ENCODE measurements at places on chromosomes 5 and 9. TPM values are rescaled to one million over a fixed set of nuclear protein-coding genes. Genes with fewer than 3 reads are reported as not detected.

- no peak for DNase-seq
- no peaks in the 10 kb centered on the region for H3K4me1 ChIP-seq
- no peaks in the 10 kb centered on the region for H3K36me3 ChIP-seq
- H3K27me3 ChIP-seq: no peaks in the 10 kb centered on the region
- no peak overlapping the region for H3K4me3 ChIP-seq
These were observed 23.4 kb downstream of the LURAP1L start for GRCh38 chr9:12798066-12798770.

GRCh38 chr5:52767766-52768480 is 19.8 kb upstream of the ITGA1 start:
- no peak overlapping the region for H3K27ac ChIP-seq
- no peaks in the 10 kb centered on the region for H3K4me1 ChIP-seq
- no peak for DNase-seq
- H3K27me3 ChIP-seq: no peaks in the 10 kb centered on the region
- H3K4me3 ChIP-seq: no peak overlapping the region

DNA sequence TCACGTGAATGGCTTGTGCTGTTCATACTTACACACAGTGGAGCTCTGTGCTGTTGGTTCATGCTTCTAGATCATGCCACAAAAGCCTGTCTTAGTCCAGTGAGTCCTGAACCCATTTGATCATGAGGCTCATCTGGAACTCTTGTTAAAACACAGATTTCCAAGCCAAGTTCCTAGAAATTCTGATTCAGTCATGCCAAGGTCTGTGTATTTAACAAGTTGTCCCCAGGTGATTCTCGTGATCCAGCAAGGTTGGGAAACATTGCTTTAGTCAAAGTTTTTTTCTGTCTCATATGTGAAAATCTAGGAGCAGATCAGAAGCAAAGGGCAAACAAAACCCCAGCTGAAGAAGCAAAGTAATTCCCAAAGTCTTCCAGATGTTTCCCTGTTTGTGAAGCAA is 112.5 kb upstream of the GAS1 start:
- H3K36me3 ChIP-seq: no peaks in the 10 kb centered on the region
- no peak for DNase-seq
- no peak overlapping the region for H3K4me3 ChIP-seq
- no peaks in the 10 kb centered on the region for H3K27me3 ChIP-seq

DNA sequence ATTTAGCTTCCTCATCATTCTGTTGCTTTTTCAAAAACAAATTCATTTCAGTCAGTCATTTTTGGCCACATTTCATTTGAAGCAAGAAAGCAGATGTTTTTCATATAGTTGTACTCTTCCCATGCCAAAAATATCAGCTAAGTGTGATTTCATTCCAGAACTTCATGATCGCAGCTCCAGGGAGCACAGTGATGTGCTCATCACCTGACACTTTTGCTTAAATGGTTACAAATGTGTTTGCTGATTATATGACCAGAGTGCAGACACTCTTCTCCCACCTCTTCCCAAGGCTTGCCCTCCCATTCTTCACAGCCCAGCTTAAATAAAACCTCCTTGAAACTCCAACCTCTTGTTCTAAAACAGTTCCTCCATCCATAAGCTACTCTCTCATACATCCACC is 32.6 kb downstream of the GABRB2 start:
- H3K4me3 ChIP-seq: no peak overlapping the region
- no peaks in the 10 kb centered on the region for H3K36me3 ChIP-seq
- DNase-seq: no peak
- no peaks in the 10 kb centered on the region for H3K4me1 ChIP-seq
- no peaks in the 10 kb centered on the region for H3K27me3 ChIP-seq

DNA sequence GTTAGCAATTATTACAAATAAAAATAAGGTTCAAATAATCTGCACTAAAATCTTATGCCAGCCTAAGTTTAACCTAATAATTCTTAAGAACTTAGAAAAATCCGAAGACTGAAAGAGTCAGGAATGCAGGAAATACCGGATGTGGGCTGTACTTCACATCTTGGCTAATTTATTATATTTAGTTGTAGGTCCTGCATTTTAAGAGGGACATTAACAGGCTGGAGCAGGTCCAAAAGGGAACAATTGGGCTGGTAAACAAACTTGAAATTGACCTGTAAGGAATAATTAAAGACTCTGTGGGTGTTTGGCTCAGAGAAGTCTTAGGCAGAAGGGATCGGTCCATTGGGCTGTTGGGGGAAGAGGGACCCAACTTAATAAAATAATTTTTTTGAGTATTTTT is 18.4 kb downstream of the GLRA1 start:
- no peak for DNase-seq
- peaks cover 48% of the 10 kb centered on the region for H3K27me3 ChIP-seq
- peaks cover 2% of the 10 kb centered on the region for H3K4me1 ChIP-seq
- no peak overlapping the region for H3K4me3 ChIP-seq
- H3K27ac ChIP-seq: no peak overlapping the region
- no peaks in the 10 kb centered on the region for H3K36me3 ChIP-seq

The CARTPT gene
- total RNA-seq: not detected

DNA sequence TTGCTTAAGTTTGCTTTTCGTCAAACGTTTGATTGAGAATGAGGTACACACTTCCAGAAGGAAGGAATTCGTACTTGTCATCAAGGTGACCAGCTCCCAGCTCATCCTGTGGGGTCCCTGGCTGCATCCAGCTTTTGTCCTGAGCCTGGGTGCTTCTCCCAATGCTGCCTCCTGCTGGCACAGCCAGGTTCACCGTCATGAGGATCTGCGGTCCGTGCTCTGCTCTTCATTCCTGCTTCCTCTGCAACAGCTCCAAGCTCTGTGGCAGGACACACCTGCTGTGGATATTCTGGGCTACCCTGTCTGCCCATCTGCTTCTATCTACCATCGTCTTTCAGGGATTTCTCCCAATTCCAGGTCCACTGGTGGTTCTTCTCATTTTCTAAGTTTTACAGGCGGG is 13.3 kb upstream of the UBE2QL1 start:
- H3K27me3 ChIP-seq: no peaks in the 10 kb centered on the region
- peak; percentile 81 for DNase-seq
- no peaks in the 10 kb centered on the region for H3K36me3 ChIP-seq
- no peaks in the 10 kb centered on the region for H3K4me1 ChIP-seq
- H3K27ac ChIP-seq: no peak overlapping the region
- H3K4me3 ChIP-seq: no peak overlapping the region

- no peak for DNase-seq
- no peaks in the 10 kb centered on the region for H3K27me3 ChIP-seq
- H3K36me3 ChIP-seq: no peaks in the 10 kb centered on the region
- H3K4me1 ChIP-seq: peaks cover 6% of the 10 kb centered on the region
- H3K27ac ChIP-seq: no peak overlapping the region
- H3K4me3 ChIP-seq: no peak overlapping the region
These were observed 188.0 kb downstream of the SEMA6A start for GRCh38 chr5:116386633-116387032.

The ABLIM3 gene
- total RNA-seq: 0.29 TPM

DNA sequence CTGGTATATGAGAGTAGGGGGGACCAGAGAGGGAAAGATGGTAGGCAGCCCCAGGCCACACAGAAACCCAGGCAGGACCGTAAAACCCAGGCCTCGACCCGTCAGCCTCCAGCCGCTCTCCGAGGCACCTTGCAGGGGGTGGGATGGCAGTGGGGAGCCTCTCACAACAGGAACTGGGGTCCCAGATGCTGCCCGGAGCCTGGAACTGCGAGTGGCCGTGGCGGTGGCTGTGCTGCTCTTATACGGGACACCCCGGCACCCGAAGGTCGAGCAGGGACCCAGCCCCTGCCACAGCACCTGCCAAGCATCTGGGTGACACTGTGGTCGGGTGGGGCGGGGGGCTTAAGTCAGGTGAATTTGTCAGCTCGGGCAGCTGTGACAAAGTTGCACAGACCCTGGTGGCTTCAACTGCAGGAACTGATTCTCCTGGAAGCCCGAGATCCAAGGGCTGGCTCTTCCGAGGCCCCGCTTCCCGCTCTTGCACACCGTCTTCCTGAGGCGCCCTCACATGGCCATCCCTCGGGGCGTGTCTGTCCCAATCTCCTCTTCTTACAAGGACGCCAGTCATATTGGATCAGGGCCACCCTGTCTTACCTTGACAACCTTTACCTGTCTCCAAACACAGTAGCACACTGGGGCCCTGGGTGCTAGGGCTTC is 47.6 kb upstream of the EGFL7 start:
- no peaks in the 10 kb centered on the region for H3K4me1 ChIP-seq
- peak; percentile 75 for DNase-seq
- no peaks in the 10 kb centered on the region for H3K27me3 ChIP-seq
- H3K36me3 ChIP-seq: no peaks in the 10 kb centered on the region

The FAXDC2 gene
- total RNA-seq: 3.0 TPM

DNA sequence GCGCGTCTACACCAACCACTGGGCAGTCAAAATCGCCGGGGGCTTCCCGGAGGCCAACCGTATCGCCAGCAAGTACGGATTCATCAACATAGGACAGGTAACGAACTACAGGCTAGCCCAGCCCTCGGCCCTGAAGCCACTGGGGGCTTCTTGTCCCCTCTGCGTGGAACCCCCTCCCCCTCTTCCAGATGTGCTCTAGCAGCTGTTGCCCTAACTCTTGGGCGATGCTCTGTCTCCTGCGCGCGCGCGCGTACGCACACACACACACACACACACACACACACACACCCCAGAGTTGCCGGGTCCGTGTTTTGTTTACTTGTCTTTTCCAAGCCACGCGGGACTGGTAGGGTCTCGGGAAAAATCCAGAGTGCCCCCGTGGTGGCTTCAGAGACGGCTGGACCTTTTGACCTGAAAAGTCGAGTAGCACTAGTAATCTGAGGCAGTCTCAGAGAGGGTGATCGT is 836 bp downstream of the PCSK5 start:
- peak; percentile 48 for DNase-seq
- H3K27ac ChIP-seq: no peak overlapping the region
- peak overlapping the region; percentile 80 for H3K4me3 ChIP-seq
- H3K36me3 ChIP-seq: no peaks in the 10 kb centered on the region

The SLC2A6 gene
- 18.7 TPM for total RNA-seq

DNA sequence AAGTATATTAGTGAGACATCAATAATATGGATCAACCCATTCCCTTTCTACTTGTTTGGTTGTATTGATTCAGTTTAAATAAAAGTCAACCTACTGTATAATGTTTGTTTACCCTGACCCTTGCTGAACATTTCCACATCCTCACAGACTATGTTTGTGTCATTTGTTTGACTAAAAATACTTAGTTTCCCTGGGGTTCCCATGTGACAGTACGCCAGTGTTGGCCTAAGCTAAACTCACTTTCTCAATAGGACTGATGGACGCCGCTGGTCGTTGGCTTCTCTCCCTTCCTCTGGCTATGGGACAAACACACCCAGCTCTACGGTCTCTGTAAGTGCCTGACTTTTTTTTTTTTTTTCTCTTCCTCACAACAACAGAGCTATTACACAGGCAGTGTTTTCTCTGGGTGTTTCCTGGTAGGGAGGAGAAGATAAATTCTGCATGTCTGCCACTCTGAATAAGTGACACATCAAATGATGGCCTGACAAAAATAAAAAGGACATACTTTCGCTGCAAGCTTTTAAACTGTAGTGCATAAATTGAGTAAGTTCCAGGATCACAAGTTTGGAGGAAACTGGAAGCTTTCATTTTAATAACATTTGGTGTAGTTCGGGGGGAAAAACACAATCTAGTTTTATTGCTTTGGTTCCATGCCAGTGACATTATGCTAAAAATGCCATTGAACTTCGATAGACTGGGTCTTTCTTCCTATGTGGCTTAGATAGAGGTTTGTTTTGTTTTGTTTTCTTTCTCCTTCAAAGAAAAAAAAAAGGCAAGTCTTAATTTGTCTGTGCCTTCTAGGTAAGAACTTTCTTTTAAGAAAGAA is 101.0 kb downstream of the CD180 start:
- no peaks in the 10 kb centered on the region for H3K27me3 ChIP-seq
- no peak for DNase-seq
- no peak overlapping the region for H3K27ac ChIP-seq
- H3K36me3 ChIP-seq: no peaks in the 10 kb centered on the region

GRCh38 chr5:100479079-100479688 is 56.0 kb upstream of the FAM174A start:
- no peak overlapping the region for H3K4me3 ChIP-seq
- peak; percentile 26 for DNase-seq
- no peak overlapping the region for H3K27ac ChIP-seq
- no peaks in the 10 kb centered on the region for H3K27me3 ChIP-seq

DNA sequence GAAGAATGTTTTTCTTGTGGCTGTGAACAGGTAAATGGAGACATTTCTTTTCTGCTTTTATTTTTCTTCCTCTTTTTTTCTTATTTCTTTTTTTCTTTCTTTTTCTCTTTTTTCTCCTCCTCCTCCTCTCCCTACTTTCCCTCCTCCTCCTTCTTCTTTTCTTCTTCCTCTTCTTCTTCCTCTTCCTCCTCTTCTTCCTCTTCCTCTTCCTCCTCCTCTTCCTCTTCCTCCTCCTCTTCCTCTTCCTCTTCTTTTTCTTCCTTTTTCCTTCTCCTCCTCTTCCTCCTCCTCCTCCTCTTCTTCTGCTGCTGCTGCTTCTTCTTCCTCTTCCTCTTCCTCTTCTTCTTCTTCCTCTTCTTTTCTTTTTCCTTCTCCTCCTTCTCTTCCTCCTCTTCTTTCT is 65.3 kb upstream of the NTRK2 start:
- no peak overlapping the region for H3K27ac ChIP-seq
- 0 out of 2 replicates have a peak, but pooled peaks cover 3% of the 10 kb centered on the region for H3K36me3 ChIP-seq
- no peaks in the 10 kb centered on the region for H3K4me1 ChIP-seq
- no peak for DNase-seq
- no peak overlapping the region for H3K4me3 ChIP-seq

GRCh38 chr9:87812375-87813118 is 70.1 kb upstream of the SPATA31E1 start:
- peaks cover 4% of the 10 kb centered on the region for H3K36me3 ChIP-seq
- H3K4me3 ChIP-seq: no peak overlapping the region
- no peak for DNase-seq

Measured in H9 (cell line).